ENCODE measurements at places on chromosomes 5 and 9.

- DNase-seq: no peak
Measured at GRCh38 chr9:105052346-105052745, 124.4 kb upstream of the ABCA1 start.

GRCh38 chr5:33068786-33069185 is 357.7 kb downstream of the NPR3 start:
- DNase-seq: no peak

GRCh38 chr5:112049738-112050137 is 292.7 kb upstream of the NREP start:
- no peak for DNase-seq

DNA sequence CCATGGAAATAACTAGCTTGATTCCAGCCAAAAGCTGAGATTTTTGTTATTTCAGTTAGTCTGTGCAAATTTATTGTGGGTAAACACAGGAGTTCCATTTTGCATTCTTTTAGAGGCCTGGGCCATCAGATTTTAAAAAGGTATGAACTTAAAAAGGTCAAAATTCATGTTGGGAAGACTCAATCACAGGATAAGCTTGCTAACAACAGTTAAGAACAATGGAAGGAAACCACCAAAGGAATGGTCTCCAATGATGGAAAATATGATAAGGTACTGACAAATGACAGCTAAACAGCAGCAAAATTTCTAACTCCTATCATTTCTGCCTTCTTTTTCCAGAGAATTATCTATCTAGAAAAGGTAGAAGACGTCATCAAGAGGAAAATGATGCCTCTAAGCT is 16.0 kb downstream of the ABITRAM start:
- DNase-seq: no peak

GRCh38 chr9:87874304-87874623 is 8.4 kb upstream of the SPATA31E1 start:
- DNase-seq: no peak

DNA sequence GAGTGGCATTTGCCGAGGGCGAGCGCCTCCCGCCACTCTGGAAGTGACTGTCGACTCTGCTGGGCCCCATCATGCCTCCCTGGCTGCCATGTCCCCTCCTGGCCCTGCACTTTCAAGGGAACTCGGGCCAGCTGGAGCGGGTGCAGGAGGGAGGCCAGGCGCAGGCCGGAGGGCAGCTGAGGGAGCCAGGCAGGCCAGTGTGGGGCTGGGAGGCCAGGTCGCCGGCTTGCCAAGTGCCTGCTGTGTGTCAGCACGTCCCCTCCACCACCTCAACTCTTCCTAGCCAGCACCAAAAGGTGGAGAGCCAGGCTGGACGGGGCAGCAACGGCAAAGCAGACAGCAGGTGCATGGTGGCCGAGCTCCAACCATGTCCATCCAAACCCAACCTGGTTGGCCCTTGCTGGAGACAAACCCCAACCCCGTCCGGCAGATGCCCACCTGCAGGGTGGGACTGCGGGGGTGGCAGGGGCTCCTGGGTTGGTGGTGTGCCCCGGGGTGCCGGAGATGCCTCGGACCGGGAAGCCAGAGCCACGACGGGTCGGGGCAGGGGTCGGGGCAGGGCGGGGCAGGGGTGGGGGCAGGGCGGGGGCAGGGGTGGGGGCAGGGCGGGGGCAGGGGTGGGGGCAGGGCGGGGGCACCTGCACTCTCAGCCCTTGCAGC is 36.5 kb upstream of the EGFL7 start:
- peak; percentile 94 for DNase-seq

- no peak for DNase-seq
Measured at GRCh38 chr9:112125951-112126388, 49.1 kb downstream of the SUSD1 start.

DNA sequence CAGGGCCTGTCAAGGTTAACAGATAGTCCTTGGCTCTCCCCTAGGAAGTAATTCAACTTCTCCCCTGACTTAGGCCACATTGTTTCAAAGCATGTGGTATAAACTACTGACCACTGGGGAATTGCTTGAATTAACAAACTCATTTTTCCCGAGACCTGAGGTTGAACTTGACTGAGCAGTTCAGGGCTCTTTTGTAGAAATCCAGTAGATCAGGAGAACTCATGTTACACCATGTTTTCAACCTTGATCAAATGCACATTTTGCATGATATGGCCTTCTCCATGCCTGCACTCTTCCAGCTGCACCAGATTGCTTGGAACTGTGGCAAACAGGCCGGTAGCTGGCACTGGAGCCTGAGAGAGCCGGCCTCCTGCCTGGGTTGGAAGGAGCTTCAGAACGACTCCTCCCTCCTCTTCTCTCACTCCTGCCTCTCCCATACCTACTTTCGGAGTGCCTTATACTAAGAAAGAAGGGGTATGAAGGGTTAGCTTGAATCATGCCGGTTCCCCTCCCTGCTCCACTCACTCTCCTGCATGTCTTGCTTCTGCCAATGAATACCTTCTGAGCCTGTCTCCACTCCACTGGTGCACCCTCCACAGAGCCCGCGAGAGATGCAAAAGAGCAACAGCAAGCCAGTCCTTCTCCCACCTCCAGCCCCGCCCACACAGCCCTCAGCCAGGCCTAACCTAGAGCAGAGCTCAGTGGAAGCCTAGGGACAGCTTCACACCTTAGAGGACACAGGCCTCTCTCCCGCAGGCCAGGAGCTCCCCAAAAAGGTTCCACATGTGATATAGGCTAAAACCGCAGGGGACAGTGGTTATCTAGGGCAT is 159.4 kb downstream of the MACROH2A1 start:
- peak; percentile 33 for DNase-seq

DNA sequence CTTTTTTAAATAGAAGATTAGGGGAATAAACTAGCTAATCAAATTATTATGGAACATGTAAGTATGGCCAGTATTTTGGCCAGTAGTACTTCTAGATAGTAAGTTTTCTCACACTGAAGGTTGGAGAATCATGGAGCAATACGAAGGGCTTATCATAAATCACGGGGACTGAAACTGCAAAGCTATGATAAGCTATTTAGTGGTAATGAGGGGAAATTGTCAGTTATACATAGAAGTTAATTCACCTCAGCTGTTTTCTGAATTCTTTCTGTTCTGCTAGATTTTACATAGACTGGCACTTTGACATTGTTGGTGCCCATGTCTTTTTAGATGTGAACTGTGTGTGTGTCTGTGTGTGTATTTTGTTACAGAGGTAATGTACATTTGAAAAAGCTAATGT is 34.5 kb upstream of the FAM151B start:
- DNase-seq: no peak

- DNase-seq: no peak
Measured at GRCh38 chr9:69746859-69747560, 12.8 kb downstream of the PTAR1 start.

GRCh38 chr5:171709930-171710329 is 75.7 kb upstream of the SMIM23 start:
- DNase-seq: no peak

DNA sequence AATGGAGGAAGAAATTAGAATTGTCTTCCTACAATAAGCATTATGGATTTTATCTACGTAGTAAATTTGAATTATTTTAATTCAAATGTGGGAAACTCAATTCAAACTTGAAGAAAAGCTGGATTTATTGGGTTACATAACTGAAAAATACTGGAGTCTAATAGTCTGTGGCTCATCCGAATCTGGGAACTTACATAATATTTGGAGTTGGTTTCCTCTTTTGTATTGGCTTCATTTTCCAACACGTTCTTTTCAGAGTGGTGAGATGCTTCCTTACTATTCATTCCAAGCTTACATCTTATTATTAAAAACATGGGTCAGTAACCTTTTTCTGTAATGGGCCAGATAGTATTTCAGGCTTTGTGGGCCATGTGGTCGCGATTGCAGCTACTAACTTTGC is 164.8 kb downstream of the ARHGAP26 start:
- no peak for DNase-seq

DNA sequence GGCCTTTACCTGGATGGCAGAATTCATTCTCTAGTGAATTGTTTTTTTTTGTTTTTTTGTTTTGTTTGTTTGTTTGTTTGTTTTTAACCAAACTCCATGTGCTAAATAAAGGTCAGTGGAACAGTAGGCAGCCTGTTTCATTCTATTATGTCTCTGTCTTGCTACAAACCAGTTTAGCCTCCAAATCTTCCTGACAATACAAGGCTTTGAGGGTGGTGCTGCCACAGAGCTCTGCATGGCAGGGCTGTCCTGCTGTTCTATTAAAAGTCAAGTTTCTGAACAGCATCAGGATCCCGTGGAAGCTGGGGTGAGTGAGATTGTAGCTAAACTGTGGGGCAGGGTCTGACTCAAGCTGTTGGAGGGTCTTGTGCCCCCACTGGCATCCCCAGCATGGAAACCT is 144.1 kb upstream of the MAST4 start:
- DNase-seq: no peak

GRCh38 chr5:58071566-58071965 is 388.3 kb downstream of the PLK2 start:
- no peak for DNase-seq

- no peak for DNase-seq
Measured at GRCh38 chr9:125971050-125971449, 223.9 kb downstream of the PBX3 start.

DNA sequence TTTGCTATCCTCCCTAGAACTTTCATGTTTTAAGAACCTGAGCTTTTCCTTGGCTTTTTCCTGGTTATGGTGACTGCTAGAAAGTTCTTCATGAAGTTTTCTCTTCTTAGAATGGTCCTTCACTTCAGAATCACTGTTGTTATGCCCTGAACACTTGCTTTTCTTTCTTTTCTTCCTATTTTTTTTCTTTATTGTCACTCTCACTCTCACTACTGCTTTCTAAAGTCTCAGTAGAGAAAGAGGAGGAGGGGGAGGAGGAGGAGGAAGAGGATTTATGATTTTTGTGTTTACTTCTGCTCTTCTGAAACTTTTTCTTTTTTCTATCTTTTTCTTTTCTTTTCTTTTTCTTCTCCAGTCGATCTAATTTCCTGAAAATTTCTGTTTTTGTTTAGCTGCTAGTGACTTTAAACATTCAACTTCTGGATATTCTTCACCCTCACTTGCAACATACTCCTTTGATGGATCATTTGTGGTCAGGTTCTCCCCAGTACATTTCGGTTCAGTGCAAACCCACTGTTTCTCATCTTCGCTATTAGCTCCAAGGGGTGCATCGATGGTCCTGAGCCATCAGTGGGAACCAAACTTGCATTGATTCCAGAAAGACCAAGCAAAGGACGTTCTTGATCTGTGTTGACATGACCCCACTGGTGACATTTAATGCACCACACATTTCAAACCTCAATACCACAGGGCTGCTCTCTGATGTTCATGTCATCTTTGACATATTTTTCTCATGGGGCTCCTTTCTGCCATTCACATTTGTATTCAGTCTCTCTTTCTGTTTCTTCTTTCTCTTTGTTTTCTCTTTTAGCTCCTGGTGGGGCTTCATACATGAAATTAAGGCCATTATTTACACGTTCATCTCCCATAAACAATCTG is 81.6 kb upstream of the HAND1 start:
- no peak for DNase-seq

DNA sequence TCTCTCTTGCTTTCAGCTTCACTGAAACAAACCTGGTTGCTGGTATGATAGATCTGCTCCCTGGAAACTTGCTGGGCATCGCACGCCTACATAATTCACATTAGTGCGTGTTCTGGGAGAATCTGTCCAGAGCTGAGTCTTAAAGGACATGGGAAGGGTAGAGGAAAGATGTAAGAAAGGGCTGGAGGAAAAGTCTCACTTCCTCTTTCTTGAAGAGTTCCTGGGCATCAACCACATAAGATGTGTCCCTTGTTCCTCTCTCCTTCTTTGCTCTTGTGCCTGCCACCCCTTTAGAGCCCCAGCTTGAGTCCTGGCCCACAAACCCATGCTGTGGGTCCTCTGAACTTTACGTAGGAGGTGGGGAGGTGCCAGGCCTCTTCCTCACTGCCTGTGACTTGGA is 205.3 kb upstream of the PANK3 start:
- no peak for DNase-seq

DNA sequence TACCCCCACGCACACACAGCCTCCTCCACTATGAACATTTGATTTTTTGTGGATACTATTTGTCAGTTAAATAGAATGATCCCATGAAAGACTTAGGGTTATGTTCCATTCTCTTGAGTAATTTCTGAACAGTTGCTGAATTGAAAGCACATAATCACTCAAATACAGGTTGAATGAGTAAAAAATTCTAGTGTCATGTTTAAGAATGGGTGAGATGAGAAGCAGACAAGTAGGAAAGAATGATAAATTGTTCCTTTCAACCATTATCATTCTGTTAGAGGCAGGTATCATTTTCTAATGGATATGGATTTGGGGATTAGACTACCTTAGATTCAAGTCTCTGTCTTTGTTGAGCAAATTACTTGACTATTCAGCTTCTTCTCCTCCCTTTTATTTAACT is 19.3 kb downstream of the RAD50 start:
- DNase-seq: no peak

DNA sequence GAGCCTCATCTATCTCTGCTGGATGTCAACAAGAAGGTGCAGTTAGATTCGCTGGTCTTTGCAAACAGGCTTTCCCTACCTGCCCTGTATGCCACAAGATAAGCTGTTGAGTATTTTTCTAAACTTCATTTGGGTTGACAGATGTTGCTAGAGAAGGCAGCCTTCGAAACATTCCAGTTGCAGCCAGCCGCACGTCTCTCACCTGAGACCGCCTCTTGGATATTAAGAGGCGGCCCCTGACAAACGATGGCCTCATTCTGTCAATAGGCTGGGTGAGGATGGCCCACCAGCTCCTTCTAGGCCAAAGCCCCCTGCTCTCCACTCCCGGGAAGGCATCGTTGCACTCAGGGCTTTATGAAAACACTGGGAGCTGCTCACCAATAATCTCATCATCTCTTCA is 181.6 kb downstream of the DAB2IP start:
- peak; percentile 15 for DNase-seq

DNA sequence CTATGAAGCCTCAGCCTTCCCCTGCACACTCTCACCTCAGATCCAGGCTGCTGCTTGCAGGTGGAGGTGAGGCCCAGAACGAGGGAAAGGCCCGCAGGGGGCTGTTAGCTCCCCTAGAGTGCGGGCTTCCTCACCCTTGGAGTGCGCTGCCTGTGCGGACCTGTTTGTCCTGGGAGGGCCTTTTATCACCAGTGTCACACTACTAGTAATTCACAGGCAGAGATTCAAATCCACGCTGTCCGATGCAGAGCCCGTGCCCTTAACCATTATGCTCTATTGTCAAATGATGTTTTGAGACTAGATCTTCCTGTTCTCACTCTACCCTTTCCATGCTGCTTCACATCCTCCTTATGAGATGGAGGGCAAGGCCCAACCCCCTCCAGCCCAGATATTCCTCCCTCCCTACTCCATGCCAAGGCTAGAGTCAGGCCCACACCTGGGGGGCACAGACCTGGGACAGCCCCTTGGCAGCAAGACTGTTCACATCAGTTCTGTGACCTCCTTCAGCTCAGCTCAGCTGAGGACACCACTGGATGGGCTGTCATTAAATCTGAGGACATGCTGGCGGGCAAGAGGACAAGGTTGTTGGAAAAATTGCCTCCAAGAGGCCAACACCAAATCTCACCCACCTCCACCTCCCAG is 112.8 kb upstream of the SPOCK1 start:
- DNase-seq: no peak

- no peak for DNase-seq
Measured at GRCh38 chr5:131180407-131180806, 9.7 kb downstream of the LYRM7 start.

GRCh38 chr9:80090317-80090716 is 518.6 kb downstream of the TLE4 start:
- DNase-seq: no peak

All from left lobe of liver (tissue), 2 donors.